Stimulated activated CD4-positive, alpha-beta T cell treated with anti-CD3 and anti-CD28 coated beads, Interleukin-4, amount 100 ng/mL, for 1 hour (primary cell): ENCODE measurements at places on chromosomes 2 and 18.

DNA sequence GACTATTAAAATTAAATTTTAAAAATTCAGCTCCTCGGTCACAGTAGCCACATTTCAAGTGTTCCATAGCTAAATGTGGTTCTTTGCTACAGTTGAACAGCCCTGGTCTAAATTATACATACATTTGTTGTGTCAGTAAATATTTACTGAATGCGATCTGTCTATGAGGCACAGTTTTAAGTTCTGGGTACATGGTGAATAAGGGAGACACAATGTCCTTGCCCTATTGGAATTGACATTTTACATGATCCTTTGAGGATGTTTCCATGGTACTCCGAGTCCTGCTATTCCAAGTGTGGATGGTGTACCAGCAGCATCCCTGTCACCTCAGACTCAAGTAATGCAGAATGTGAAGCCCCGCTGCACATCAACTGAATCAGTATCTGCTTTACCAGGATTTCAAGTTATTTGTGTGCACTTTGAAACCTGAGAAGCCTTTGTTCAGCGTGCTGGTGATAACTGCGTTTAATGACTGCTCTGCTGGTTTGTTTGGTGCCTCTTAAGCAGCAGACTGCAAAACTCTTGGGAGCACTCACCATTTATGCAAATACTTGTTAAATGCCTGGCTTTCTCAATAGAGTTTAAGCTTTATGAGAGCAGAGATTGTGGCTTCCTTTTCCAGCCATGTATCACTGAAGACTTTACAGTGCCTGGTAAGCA lies 1.5 kb downstream of the GALNT1 start:
- no peak for DNase-seq

GRCh38 chr18:50193796-50194630 lies 934 bp downstream of the MYO5B start:
- DNase-seq: peak; percentile 2

DNA sequence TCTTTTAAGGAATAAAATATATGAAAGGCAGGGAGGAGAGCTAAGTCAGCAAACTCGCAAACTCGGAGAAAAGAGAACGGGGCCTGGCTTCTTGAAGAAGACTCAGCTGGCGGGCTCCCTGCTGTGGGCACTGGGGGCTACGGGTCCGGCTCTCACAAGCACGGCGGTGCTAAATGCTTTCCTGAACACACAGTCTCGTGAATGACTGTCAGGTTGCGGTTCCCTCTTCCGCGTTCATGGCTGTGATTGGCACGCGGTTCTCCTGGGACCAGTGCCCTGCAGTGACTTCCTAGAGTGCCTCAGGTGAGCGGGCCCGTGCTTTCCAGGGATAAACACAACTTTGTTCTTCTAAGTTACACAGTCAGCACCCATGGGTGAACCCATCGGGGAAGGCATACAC lies 208.4 kb downstream of the HDAC4 start:
- DNase-seq: no peak

DNA sequence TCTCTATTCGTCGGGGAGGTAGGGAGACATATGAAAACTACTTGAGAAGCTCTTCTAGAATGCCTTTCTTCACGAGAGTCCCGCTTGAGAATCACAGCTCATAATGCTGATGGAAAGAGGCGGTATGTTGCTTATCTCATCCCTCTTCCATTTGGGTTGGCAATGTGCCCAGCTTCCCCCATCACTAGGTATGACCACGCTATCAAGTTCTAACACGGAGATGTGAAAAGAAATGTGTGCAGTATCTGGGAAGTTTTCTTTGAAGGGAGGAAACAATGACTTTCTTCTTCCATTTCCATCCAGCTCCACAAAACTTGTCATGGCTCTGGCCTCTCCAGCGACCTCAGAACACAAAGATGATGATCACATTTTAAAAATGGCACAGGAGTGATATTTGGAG lies 742.4 kb downstream of the DCDC2C start:
- DNase-seq: no peak

DNA sequence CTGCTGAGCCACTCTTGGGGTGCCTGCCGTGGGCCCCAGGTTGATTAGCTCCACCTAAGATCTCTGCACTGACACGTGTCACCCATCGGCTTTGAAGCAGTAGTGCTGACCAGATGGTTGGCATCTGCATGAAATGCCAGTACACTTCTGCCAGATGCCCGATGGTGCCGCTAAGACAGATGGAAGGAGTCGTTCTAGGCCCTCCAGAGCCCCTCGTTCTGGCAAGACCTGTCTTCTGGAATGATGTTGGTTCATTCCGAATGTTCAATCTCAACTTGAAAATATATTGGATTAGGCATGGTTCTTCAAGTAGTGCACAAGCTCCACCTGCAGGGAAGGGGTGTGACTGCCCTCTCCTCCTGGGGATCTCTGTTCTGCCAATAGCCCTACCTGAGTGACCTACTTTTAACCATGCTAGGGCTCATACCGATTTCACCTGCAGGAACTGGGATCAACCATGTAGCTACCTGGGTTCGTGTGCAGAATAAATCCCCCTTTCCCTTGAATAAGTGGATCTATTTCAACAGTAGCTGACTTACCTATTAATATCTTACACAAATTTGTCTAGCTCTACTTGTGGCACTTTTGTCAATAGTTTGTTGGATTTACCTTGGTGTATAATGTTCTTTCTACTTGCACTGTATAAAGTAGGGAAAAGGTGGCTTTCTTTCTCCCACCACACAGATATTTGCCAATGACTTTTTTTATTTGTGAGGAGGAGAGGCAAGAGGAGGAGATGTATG lies 342.6 kb downstream of the CTNNA2 start:
- DNase-seq: no peak

DNA sequence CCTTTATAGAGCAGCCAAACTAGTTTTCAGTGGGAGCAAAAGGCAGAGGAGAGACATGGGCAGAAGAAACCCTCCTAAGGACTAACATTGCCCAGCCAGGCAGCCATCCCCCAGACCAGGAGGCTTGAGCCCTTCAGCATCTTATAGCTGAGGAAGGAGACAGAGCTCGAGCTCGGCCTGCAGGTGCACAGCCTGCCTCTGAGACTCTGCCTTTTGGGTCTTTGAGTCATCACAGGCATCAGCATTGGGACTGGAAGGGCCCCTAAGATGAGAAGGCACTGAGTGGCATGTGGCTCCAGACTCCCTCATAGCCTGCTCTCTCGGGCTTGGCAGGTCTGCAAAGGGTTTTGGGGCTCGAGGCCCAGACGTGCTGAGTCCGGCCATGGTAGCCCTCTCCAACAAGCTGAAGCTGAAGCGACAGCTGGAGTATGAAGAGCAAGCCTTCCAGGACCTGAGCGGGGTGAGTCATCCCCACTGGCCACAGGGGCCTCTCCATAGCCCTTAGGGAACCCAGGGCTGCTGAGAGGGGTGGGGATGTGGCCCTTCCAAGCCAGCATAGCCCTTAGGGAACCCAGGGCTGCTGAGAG lies 84.1 kb downstream of the EPAS1 start:
- DNase-seq: no peak

DNA sequence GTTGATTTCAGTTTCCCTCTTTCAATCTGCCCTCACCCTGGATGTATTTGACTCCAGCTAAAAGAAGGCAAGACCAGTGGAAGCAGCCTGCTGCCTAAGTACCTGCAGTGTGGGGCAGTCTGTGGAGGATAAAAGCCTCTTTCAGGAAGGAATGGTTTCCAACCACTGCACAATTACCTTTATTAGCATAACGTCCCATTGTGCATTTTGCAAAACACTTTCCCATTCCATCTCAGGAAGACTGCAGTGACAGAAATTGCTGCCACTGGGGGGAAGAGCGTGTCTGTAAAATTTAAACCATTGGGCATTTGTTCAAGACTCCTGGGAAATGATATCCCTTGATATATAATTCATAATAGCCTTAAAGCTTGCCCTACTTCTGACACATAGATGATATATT lies 26.2 kb downstream of the CYRIA start:
- no peak for DNase-seq

DNA sequence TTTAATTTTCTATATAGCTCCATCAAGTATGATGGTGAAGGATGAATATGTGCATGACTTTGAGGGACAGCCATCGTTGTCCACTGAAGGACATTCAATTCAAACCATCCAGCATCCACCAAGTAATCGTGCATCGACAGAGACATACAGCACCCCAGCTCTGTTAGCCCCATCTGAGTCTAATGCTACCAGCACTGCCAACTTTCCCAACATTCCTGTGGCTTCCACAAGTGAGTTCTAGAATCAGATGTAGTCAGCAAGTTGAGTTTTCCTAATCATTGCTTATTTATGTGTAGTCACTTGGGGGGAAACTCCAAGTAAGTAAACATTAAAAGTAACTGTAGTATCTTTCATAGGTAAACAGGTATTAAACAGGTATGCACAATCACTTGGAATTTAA lies 24.8 kb downstream of the SMAD4 start:
- no peak for DNase-seq

- no peak for DNase-seq
Measured at GRCh38 chr2:31083234-31083993, 54.8 kb downstream of the GALNT14 start.

DNA sequence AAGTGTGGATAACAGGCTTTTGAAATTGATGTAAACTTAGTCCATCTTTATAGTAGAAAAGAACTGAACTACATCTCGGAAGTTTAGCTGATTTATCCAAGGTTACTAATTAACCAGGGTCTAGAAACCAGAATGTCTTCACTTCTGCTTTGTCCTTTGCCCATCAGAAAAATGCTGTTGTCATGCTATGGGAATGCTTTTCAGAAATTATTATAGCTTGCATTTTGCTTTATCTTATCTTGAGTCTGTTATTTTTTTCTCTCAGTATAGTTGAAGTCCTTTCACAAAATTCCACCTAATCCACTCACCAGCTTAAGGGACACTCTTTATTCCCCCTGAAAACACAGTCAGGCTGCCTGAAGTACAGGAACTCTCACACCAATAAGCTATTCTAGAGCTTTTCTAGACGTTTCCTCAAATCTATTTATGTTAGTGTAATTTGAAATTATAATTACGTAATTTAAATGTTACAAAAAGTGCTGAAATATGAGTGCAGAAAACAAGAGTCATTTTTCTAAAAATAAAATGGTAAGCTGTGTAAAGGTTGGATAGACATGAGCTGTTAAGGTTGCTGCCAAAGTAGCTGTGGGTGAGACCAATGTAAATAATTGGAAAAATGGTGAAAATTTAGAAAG lies 456.3 kb downstream of the TGIF1 start:
- DNase-seq: no peak
